Hematopoietic multipotent progenitor cell treated with erythropoietin and hydrocortisone succinate and interleukin-3 and kit ligand, for 15 days (in vitro differentiated cells): ENCODE measurements at places on chromosomes 5 and 9.

DNA sequence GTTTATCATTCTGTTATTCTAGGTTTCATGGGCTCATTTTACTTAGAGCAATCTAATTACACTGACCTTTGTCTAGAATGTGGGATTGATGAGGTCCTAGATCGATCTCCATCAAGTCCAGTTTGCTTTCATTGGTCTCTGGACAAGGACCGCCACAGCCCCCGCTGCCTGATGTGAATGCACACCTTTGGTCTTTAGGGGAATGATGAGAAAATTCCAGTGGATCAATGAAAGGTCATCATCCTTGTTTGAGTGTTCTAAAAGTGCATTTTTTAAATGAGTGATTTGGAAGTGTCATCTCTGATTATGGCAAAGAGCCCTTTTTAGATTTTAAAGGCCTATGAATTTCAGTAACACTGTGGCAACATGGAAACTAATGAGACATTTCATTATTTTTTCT, 2.2 kb upstream of the ANKH start:
- DNase-seq = no peak

DNA sequence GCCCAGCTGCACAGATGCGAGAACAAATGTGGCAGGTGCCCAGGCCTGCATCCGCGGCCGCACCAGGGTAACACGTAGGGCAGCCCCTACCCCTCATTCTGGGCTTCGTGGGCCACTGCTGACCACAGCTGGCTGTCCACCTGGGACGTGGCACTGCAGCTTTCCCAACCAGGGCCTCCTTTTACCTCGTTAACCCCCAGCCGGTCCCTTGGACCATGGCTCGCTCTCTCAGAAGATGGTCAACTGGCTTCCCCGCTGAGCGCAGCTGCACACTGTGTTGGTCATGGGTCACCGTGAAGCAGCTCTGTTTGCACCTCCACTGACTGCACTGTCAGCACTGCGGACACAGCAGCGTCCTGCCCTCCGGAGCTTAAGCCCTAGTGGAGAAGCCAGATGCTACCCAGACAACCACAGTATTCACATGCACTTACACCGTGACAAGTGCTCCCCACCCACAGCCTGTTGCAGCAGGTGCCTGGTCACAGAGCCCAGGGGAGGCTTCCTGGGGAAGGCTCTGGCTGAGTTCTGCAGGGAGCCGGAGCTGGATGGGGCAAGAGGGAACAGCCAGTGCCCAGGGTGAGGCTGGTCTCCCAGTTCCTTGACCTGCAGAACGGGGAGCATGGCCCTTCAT, 10.5 kb upstream of the PLEKHG4B start:
- no peak for DNase-seq

GRCh38 chr9:6305954-6306563, 22.1 kb upstream of the TPD52L3 start:
- no peak for DNase-seq

GRCh38 chr5:66633754-66634153, 37.6 kb downstream of the MAST4 start:
- DNase-seq = no peak

- DNase-seq = no peak
Observed at GRCh38 chr9:131396626-131397025, 2.7 kb downstream of the PRRC2B start.

GRCh38 chr9:95085036-95085770, 232.3 kb downstream of the FANCC start:
- no peak for DNase-seq

DNA sequence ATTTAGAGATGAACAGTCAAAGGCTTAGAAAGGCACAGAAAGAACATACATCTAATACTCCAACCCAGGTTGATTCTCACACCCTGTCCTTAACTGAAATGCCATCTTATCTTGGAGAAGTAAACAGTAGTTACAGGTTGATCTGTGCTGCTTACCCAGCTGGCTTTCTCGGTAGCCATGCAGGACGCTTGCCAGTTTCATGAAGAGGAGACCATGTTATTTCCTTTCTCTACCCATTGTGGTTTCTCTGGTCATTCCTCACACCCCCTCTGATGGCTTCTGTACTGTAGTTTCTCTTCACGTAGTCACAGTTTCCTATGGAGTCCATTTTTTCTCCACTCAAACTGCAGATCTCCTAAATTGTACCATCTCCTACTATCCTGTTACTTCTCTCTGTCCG, 206.0 kb downstream of the SGCD start:
- no peak for DNase-seq

GRCh38 chr5:175207321-175208040, 236.5 kb downstream of the DRD1 start:
- DNase-seq = no peak

- no peak for DNase-seq
Observed at GRCh38 chr5:95221234-95221633, 63.7 kb downstream of the MCTP1 start.
